ENCODE measurements at places on chromosomes 12 and 14.

GRCh38 chr12:130975116-130975515, 21.4 kb downstream of the ADGRD1 start:
- DNase-seq: no peak

- DNase-seq: no peak
These were observed 8.8 kb downstream of the TMTC2 start for GRCh38 chr12:82695531-82695930.

DNA sequence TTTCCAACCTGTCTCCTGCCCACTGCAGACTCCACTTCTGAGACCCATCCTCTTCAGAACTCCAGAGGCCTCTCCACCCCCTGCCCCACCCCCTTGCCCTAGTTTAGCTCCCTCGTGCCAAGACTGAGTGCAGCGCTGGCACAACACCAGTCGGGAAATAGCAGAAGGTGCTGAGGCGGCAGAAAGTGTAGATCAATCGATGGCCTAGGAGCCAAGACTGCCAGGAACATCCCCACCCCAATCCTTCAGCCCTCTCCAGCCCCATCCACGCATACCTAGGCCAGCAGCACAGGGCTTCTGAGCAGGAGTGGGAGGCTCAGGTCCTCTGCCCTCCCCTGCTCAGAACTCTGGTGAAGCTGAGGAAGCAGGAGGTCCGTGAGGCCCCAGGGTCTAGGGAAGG, 1.1 kb downstream of the CPNE6 start:
- no peak for DNase-seq

GRCh38 chr14:100078997-100079725, 13.9 kb downstream of the EVL start:
- DNase-seq: no peak

DNA sequence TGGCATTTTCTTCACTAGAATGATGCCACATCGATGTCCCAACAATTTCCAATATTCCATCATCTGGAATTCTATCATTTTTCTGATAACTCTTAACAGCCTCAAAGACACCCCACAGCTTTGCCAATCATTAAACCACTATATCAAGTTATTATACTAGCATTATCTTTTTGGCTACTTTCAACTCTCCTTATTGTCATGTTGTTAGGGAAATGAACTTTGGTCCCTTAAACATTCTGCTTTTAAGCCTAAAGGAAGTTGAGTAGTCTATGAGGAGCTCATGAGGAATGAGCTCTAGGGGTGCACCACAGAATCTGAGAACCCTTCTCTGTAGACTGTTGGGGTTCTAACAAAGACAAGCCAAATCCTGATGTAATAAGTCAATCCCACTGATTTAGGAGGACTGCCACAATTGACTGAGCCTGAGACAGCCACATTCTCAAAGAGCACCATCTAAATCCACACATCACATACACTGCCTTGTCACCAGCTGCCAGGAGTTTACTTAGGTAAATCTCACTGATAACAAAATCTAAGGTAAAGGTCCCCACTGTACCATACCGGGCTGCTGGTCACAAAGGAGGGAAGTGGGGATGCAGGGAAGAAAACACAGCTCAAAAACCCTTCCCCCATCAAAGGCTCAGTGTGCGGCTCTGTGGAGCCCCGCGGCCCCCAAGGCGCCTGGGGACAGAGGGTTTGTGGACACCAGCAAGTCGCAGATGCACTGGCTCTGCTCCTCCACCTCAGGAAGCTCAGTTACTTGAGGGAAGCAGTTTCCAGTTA, 58.2 kb downstream of the SETD3 start:
- DNase-seq: no peak

- no peak for DNase-seq
These were observed 6.5 kb upstream of the AK7 start for GRCh38 chr14:96385385-96385784.

DNA sequence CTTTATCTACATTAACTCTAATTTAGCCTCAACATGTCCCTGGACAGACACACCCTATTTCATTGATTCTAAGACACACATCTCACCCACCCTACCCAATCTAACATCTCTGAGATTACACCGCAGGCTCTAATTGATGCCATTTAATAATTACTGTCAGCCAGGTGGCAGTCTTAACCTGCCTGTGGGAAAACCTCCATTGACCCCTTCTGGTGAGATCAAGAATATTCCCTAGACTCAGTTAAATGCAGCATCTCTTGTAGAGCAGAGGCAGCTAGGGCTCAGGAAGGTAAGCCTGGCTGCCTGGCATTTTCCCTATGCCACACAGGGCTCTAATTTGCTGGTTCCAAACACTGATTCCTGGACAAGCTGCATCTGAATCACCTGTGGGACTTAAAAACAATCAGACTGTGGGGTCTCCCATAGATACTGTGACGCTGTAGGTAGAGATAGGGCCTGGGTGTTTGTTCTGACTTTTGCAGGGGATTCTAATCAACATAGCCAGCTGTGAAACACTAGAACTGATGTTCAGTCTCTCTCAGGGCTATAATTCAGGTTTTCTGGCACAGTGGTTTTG, 14.3 kb downstream of the MCRS1 start:
- no peak for DNase-seq

- no peak for DNase-seq
These were observed 52.3 kb downstream of the FNTB start for GRCh38 chr14:65038966-65039365.

DNA sequence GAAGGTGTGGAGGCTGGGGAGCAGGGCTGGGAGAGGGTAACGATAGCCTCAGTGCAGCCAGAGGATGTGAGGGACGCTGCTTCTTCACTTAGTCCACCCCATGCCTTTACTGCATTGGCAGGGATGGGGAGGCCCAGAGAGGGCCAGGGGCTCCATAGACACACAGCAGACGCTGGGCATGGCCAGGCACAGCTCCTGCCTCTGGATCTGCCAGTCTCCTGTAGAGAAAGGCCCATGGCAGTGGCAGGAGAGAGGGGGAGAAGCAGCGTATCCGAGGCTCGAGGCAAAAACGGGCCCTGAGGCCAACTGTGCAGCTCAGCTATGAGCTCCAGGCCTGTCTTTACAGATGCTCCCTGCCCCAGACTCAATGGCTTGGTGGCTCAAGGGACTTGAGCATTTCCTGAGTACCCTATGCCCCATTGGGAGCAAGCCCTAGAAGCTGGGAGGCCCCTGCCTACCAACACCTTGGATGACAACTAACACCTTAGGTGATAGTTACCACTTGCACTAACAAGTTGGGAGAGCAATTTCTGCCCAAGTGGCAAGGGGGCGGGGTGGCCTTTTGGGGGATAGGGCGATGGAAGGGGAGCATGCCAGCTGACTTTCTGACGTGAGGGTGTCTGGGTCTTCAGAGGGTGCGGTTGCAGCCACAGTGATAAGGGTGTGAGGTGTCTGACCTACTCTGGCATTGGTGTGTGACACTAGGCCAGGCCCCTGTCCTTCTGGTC, 5.0 kb upstream of the LBHD2 start:
- no peak for DNase-seq

- no peak for DNase-seq
These were observed 13.6 kb downstream of the ABCD2 start for GRCh38 chr12:39605996-39606395.

- no peak for DNase-seq
These were observed 20.0 kb downstream of the CKAP4 start for GRCh38 chr12:106227641-106228319.

DNA sequence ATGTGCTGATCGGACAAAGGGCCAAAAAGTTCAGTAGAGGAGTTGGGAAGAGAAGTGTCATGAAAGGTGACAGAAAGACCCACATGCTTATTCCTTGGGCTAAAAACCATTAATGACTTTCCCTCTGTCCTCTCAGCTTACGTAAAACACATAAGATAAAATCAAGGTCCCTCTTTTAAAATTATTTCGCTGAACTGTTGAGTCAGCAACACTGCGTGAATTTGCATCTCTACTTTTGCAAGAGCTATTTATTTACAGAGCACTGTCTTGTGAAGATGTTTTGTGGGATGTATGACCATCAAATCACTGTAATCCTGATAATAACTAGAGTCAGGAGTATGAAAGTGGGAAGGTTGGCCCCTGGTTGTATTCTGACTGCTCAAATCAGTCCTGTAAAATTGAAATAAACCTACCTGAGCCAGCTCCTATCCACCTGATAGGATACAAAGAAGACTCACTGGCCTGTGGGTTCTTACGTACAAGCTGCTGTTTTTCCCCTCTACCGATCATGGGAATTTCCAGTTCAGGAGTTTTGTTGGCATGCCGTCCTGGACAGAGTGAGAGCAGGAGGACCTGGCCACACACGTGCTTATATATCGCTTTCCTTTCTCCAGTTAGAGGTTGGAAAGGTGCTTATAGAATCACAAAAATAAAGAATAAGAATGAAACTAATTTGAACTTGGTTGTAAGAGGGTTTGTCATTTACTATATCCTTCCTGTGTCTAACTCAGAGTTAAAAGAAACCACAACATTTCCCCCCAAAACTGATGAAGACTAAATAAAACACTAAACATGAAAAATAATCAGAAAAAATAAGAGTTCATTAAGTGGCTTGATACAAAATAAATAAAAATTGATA, 42.9 kb downstream of the IFNG-AS1 start:
- DNase-seq: no peak

DNA sequence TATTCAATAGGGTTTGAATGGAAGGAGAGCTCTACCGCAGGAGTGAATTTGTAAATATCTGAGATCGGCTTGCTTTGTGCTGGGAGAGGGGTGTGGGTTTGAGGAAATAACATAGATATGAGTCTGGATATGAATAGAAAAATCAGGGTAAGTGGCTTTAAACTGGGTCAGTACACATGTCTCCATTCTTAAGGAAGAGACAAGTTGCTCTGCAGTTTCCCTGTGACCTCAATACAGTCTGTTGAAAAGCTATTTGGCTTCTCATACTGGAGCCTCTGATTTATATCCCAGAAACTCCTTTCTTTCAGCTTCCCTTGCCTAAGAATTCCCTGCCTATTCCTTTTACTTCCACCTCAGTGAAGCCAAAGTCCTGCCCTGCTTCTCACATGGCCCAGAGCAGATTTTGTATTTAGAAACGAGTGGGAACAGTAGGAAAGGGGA, 153.5 kb upstream of the ATF7IP start:
- DNase-seq: no peak
